Ureter (tissue), 1 donor: ENCODE measurements at places on chromosomes 1 and 21. TPM values are rescaled to one million over a fixed set of nuclear protein-coding genes. Genes with fewer than 3 reads are reported as not detected.

Gene DSCAM
- not detected for total RNA-seq

Gene LRRIQ3
- total RNA-seq: 1.6 TPM

Gene CHAF1B
- 2.4 TPM for total RNA-seq

- DNase-seq: no peak
Measured at GRCh38 chr1:31653717-31654473, 9.2 kb upstream of the PEF1 start.

DNA sequence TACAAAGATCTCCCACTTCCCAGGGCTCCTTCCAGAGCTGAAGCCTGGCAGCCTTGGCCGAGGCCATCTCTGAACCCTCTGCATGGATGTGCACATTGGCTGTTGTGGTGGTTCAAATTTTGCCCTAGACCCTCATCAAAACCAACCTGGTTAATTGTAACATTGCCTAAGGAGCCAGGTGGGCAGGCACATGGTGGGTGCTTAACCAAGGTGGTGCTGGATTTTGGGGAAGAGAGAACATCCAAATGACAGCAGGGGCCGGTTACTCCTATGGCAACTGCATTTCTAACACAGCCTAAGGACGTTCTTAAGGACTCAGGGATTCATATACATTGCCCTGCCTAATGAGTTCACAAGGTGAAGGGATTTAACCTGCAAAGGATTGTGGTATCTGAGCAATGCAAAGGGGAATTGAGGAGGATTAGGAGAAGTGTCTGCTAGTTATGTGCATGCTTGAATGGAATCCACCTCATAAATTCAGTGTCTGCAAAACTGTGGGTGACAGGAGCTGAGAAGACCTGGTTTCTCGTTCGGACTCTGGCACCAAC lies 10.3 kb downstream of the RUNX1 start:
- no peak for DNase-seq

GRCh38 chr1:154784924-154785531 lies 85.1 kb downstream of the KCNN3 start:
- no peak for DNase-seq

DNA sequence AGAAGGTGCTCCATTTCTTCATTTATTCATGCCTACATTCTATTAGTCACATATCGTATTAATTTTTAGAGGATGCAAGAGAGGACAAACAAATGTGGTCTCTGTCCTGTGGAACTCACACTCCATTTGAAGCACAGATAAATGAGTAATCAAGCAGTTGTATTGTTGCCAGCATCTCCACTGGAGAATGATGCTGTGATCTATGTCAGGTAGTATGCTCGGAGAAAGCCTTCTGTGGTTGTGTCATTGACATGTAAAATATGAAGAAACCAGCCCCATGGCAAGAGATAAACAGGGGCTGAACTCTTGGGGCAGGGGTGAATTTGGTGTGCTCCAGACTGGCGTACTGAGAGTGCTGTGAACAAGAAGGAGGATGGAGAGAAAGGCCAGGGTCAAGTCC lies 101.2 kb downstream of the FASLG start:
- no peak for DNase-seq

DNA sequence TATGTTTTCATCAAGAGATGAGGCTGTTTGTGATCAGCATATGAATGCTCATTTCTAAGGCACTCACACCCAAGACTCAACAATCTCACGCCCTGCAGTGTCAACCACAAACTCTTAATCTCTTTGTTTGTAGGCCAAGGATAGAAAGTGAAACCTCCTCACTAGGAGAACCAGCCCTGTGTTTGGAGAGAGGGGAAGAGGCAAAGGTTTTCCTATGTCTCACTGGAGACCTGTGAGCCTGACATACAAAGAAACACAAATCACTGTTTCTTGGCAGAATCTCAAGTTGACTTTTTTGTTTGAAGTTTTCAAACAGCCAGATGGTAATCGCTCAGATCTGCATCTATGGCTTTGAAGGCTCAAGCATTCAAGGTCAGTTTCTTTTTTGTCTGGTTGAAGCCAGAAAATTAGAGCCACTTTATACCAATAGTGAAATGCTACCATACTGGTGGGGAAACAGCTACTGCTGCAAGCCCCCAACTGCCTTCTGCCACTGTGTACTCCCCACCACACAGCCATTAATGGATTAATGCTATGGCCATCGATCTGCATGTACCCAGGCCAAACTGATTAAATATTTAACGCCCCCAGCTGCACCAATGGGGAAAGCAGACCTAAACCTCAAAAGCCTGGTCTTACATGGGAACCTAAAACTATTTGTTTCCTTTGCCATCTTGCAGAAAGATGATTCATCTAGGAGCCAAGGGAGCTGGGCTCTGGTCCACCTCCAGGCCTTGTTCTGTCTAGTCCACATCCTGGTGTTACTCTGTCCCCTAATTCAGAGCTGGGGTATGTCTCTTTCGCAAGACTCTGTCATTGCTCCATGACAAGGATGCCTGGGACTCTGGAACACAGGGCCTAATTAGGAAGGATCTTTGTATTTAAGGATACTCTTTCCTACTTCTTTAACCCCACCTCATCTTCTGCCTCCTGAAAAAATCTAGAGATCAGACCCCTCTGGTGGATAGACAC lies 16.3 kb downstream of the PDZK1 start:
- DNase-seq: no peak

DNA sequence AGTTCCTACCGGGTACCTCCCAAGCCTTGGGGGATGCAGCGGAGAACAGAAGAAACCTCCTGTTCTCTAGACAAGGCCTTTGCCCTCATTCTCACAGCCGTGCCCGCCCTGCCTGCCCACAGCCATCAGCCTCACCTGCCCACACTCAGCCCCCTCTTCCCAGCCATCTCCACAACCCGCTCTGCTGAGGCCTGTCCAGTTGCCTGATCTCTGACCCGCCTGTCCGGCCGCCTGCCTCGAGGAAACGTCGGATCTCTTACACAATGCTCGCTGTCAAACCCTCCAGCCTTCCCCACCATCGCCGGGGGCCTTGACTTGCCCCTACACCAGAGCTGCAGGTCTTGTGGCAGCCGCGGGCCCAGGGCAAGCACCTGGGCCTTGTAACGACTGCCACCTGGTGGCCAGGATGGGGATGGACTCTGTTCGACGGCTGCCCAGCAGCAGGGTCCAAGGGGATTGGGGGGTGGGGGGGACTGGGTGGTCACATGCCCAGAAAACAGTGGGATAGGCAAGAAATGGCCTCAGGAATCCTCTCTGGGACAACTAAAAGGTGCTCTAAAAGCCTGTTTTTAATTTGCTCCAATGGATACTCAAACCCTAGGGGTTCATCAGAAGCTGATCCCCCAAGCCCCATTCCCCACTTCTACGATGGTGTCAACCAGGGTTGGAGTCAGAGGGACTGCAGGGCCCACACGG lies 31.0 kb downstream of the SLC45A1 start:
- DNase-seq: no peak

- no peak for DNase-seq
Measured at GRCh38 chr1:167881786-167882185, 32.1 kb downstream of the ADCY10 start.

- DNase-seq: no peak
Measured at GRCh38 chr1:32073299-32074229, 825 bp downstream of the TMEM39B start.

DNA sequence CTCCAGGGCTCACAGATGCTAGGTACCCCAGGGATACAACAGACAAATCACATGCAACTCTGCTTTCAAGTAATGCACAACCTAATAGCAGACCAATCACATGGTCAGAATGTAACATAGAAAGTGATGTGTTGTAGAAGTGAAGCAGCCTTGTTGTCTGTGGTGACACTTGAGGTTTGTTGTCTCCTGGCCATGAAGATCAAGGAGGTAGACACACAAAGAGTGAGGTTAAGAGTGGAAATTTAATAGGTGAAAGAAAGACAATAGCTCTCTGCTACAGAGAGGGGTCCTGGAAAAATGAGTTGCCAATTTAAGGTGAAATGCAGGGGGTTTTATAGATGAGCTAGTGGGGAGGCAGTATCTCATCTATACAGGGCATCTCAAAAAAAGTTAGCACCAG lies 2.5 kb upstream of the TMEM9 start:
- no peak for DNase-seq

DNA sequence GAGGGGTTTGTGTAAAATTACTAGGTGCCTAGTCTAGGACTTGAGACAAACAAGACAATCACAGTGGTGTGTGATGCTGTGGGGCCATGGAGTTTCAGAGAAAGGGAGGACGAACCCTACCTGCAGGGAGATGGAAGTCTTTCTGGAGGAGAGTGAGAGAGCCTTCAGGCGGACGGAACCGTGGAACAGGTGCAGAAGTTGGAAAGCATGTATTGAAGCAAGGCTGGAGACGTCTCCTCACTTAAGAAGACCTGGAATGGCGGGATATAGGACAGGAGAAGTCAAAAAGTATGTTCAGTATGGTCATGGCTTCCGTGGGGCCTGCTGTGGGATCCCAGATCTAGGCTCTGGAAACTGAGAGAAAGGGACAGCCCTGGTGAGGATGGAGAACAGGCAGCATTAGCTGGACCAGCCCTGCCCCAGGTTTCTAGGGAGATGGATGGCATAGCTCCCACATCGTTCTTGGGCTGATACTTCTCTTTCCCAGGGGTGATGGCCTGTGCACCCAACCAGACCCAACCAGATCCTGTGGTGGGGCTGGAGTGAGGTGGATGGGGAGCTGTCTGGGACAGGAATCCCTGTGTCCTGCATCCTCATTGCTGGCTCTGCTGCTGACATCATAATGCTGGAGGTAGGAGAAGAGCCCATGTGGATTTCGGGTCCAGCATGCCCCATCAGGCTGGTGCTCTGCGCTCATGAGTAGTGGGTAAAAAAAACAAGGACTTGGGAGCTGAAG lies 15.0 kb upstream of the LRP8 start:
- DNase-seq: peak; percentile 19

GRCh38 chr1:244654108-244655038 lies 1.4 kb downstream of the DESI2 start:
- no peak for DNase-seq

DNA sequence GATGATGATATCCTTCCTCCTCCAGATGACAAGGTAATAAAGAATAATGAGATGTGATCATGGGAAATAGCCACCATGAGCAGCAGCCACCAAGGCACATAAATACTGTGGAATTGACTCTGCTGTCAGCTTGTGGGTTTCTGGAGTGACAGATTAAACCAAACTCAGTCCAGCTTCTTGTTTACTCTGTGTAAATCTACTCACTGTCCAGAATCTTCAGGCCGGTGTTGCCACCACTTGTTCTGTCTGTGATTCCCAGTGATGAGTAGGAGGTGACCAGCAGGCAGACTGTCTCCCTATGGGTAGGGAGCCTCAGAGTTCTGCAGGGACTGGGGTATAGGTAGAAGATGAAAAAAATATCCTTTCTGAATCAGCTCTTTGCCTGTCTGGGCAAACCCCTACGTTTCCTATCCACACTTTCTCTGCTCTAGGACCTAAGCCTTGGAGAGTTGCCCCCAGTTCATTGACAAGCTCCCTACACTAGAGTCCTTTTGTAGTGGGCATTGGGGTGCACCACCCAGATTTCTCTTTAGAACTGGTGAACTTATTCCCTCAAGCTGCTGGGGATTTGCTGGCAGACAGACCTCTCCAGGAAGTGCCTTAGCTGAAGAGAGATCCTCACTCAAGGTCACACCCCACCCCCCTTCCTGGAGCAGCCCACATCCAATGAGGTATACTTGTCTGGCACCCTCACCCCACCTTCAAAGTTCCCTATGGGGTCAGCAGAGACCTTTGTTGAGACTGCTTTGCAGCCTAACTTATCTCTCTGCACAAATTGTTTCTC lies 47.6 kb downstream of the ATP1A1 start:
- no peak for DNase-seq

DNA sequence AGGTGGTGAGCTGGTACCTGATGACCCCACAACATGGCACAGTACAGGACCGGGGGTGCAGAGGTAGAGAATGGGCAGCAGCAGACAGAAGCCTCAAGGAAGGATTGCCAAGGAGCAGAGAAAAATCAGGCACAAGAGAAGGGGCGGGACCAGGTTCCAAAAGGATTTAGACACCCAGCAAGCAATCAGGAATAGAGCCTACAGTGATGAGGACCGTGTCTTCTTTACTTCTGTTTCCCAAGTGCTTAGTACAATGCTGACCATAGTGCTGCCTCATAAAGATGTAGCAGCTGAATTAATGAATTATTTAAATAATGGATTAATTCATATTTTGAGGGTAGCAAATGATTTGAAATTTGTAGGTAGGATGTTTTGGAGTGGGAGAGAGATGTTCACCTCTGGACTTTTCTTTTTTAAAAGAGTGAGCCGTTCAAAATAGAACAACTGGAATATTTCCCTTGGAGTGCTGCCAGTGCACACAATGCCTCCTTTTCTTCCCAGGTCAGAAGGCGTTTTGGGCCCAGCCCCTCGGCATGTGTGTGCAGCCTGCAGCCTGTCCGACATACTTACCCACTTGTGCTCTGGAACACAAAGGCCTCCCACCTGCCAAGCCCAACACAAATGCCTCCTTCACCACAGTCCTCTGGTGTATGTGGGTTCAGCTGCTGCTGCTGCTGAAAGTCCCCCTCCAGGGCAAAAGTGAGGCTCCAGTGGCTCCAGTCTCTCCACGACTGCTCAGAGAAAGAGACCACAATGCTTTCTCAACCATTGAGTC lies 19.6 kb downstream of the KANK4 start:
- DNase-seq: no peak

GRCh38 chr1:73766786-73767348 lies 431.1 kb downstream of the LRRIQ3 start:
- no peak for DNase-seq

DNA sequence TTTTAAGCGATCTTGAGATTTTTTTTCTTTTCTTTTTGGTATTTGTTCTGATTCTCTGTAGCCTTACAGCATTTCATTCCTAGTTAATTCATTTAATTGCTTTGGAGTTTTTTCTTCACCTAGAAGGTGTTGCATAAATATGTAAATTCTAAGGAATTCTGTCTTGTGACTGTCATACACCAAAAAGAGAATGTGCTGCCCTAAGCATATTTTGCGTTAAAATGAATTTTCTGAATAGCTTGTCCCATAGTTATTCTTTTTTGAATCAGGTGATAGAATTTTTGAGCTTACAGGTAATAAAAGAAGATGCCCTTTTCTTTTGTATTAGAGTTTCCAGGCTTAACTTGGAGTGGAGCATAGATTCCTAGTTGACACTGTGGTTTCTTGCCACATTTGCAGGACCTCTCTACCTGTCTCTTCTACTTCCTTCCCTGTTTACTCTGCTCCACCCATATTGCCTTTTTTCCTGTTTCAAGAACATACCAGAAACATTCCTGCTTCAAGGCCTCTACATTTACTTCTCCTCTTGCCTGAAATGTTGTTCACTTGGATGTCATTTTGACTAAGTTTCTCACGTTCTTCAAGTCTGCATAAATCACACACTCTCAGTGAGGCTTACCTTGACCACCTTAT lies 53.2 kb downstream of the KIF1B start:
- DNase-seq: no peak

- no peak for DNase-seq
Measured at GRCh38 chr1:199303035-199303434, 664.2 kb downstream of the PTPRC start.
